Uterus (tissue), 4 donors: ENCODE measurements at places on chromosomes 2 and 18. TPM values are rescaled to one million over a fixed set of nuclear protein-coding genes. Genes with fewer than 3 reads are reported as not detected.

Gene HOXD4
- 16.5 TPM for total RNA-seq

Gene REEP1
- 24.5 TPM for total RNA-seq

GRCh38 chr2:186052930-186053329 is 314.3 kb downstream of the FSIP2 start:
- no peak overlapping the region for H3K4me3 ChIP-seq
- H3K27ac ChIP-seq, result no peak overlapping the region

GRCh38 chr2:149370061-149370775 is 39.8 kb downstream of the LYPD6 start:
- DNase-seq, result no peak
- no peaks in the 10 kb centered on the region for H3K27me3 ChIP-seq
- no peak overlapping the region for H3K27ac ChIP-seq
- no peak overlapping the region for H3K4me3 ChIP-seq
- no peaks in the 10 kb centered on the region for H3K36me3 ChIP-seq
- H3K4me1 ChIP-seq, result no peaks in the 10 kb centered on the region
